ENCODE measurements at places on chromosomes 11 and 22.

DNA sequence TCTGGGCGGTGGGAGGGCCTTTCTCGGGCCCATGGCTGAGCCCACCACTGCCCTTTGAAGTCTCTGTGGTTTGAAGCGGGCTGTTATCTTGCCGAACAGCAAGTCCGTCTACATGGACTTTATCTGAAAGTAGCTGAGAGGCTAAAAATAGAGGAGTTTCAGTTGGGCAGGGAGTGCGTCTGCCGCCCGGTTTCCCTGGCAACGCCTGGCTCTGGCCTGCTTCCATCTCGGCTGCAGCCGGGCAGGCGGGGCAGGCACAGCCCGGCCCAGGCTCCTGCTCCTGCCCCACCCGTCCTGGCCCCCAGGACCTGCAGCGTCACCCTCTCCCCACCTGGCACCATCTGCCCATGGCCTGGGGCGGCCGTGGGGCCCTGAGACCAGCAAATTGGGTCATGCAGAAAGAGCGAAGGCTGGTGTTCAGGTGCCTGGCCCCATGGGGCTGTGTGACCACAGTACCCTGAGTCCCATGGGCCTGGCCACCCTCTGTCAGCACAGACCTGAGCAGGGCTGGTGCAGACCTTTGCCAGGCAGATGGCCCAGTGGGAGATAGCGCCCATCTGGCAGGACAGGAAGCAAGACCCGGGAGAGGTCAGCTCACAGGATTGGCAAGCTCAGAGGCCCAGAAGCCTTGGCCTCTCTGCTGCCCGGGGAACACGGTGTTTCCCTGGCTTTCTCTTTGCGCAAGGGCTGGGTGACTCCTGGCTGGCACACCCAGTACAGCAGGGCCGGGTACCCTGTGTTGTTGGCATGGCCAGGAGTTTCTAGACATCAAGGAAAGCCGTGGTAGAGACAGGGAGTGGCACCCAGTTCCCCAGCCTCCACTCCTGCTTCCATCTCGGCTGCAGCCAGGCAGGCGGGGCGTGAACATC, 79.1 kb upstream of the KCNQ1OT1 start:
- DNase-seq = peak; percentile 14

GRCh38 chr22:24090581-24090980, 79.5 kb downstream of the CABIN1 start:
- peak; percentile 8 for DNase-seq

DNA sequence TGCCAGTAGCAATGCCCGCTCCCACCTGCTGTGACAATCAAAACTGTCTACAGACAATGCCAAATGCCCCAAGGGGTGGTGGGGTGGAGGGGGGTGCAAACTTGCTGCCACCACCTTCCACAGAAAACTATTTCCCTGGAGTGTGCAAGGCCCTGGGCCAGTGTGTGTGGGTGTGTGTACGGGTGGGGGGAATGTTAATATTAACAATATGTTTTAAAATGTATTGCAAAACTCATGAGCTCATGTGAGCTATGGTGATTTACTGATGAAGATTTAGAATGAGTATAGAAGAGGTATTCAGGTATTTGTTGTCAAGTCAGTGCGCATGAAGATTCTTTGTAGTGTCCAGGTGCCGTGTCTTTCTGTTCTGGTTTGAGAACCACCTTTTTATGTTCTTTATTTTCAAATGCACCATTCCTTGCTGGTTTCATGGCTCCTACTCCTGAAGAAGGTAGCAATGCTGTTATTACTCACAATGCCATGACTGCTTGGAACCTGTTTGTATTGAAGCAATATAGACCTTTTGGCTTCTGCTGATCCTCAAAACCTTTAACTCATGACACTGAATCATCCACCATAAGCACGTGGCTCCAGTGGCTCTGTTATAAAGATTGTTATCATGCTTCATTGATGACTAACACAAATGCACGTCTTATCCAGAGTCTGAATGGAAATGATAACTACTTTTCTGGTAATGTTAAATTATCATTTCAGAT, 29.9 kb upstream of the AQP11 start:
- no peak for DNase-seq

DNA sequence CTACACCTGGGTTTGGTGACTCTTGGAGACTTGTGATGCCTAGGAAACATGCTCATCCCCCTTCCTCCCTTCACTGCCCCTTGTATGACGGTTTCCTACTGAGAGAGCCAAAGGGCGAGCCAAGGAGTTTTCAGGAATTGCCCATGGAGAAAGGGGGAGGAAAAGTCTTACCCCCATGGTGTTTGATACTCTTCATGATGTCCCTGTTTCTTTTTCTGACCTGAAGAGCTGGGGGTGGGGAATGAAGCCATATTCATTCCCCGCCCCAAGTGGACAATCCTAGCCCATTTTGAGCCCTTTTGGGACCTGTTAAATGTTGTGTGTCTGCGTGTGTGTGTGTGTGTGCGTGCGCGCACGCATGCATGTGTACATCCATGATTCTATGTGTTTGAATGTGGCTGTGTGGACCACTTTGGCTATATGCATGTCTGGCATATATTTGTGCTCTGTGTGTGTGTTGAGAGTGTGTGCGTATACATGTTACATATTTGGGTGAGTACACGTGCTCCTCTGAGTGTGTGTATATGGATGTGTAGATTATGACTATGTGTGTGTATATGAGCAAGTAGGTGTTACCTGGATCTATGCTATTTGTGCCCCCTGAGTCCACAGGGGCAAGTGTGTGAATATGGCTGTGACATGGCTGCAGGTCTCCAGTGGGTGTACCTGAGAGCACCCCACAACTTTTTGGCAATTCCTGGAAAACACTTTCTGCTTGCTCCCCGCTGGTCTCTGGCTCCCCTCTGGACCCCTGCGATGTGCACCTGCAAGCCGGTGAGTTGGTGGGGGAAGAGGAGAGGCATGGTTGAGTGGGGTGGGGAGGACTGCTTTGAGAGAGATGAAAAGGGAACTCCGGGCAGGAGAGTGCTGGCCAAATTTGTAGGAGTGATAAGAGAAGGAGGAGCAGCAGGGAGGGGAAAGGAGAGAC, 24.6 kb downstream of the OTOG start:
- no peak for DNase-seq

DNA sequence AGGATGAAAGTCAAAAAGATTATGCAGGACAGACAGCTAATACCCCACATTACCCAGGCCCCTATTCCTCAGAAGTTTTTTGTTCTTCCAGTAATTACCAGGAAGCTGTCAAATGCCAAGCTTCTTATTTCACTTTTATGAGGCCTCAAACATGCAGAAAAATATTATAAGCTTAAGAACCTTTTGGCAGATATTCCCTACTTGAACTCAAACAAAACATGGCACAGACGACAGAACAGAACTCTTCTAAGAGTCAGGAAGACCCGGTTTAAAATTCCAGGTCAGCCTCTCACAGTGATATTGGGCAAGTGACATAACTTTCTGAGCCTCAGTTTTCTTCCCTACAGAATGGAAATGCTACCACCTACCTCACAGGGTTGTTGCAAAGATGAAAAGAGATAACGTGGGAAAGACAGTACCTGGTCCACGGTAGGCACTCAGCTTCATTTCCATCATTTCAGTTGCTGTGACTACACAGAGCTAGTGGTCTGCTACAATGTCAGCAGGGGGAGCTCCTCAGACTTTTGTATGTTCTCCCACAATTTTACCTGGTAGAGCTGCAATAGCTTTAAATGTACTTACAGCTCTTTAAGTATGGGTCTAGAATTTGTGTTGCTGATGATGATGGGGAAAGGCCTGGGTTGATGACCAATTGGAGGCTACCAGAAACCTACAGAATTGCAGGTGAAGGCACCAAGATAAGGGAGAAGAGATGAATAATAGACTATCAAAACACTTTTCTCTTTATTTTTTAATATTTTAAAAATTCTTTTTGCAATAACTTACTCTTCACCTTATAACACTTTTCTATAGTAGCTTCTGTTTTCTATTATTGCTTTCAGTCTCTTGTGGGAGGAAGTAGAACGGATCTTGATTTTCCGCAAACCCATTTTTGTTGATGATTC, 98.3 kb upstream of the CHRM4 start:
- DNase-seq = no peak

GRCh38 chr11:85590848-85591483, 36.2 kb downstream of the DLG2 start:
- no peak for DNase-seq

GRCh38 chr11:77589181-77589520, 602 bp upstream of the AQP11 start:
- no peak for DNase-seq

DNA sequence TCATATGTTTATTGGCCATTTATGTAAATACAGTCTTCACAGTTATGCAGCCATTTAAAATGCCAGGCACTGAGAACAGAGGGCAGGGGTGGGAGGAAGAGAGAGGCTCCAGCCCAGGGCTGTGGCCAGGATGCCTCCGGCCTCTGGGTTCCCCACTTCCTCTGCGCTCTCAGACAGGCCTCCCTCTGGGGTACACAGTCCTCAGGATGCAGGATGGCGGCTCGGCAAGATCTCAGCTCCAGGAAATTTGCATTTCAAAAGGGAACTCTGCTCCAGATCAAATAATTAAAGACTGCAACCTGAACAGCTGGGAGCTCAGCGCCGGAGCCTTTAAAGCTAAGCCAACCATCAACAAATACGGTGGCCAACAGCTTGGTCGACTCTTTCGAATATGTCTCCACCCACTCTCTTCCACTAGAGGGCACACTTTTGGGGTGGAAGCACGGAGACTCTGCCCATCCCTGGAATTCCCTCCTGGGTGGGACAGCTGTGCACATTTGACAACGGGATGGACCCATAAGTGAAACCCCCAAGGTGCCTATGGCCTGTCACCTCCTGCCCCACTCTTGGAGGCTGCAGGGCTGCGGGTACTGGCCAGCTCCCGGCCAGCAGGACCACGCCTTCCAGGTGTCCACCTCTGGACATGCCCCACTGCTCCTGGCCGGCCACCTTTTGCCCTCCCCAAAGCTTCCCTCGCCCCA, 1044.7 kb downstream of the BRD1 start:
- no peak for DNase-seq

DNA sequence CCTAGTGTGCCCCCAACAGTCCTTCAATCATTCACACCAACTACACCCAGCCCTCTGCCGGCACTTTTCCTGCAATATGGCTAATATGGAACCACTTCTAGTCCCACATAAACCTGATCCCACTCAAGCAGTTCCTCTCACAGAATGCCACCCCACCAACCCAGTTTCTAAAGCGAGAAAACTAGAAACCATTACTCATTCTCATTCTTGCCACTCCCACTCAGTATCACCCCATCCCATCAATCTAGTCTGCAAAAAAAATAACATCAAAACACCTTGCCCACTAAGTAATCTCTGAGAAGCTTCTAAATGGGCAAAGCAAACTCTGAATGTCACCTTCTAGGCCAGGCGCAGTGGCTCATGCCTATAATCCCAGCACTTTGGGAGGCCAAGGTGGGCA, 17.9 kb downstream of the NAP1L4 start:
- no peak for DNase-seq

DNA sequence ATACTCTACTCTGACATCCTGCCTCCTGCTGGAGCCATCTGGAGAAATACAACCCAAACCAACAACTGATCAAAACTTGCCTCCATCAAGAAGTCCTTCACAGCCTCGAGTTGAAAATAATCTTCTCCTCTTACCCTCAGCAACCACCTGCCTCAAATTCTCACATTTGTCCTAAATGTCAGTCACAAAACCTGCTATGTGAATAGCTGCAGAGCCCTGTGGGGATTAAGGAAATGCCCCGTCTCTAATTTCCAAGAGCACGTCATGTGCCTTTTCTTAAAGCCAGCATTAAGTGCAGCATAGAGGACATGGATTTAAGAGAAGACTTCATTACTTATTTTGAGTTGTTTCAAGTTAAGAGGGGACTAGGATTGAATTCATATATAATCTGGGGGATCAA, 105.9 kb downstream of the TRPC6 start:
- DNase-seq = no peak

DNA sequence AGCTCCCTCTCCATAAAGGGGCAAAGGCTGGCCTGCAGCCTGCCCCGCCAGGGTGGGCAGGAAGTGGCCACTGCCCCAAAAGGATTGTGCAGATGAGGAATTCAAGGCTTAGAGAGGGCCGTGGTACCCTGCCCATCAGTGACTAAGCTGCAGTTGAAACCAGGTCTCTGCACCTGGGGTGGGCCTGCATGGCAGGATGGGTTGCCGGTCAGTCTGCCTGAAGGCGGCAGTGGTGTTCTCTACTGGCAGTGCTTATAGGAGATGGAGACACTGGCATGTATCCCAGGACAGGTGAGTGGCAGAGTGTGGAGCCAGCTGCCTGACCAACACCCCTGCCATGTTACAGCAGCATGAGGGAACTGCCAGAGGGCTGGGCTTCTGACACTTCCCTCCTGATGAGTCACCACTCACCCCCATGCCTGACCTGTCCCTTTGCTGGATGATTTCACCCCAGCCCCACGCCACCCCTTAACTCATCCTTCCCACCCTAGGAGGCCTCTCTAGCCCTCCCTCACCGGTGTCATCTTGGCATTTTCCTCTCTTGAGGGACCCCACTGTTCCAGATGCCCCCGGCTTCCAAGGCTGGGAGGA, 70.2 kb upstream of the LMO1 start:
- DNase-seq = no peak

- DNase-seq = no peak
These were observed 90.4 kb upstream of the CLPB start for GRCh38 chr11:72524711-72525110.

- no peak for DNase-seq
These were observed 1.9 kb upstream of the RDX start for GRCh38 chr11:110298301-110298765.
